ENCODE measurements at places on chromosomes 13 and 19.

- no peak for DNase-seq
Measured at GRCh38 chr13:94204946-94205345, 274.5 kb downstream of the DCT start.

DNA sequence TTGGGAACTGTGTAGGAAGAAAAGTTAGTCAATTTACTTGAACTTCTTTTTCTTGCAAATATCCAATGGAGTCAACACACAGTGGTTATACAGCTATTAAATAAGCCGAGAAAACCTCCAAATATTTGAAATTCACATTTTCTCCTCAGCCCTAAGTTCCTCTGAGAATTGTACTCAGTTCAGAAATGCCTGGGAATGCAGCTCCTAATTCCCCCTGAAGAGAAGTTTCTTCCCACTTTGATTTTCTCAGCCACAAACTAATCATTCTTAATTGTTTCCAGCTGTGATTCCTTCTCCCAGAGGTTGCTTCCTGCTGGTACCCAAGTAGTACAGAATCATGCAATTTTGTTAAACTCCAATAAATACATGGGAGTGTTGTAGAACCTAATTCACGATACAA, 246.1 kb upstream of the MIR17HG start:
- no peak for DNase-seq

- DNase-seq = no peak
Measured at GRCh38 chr19:17104679-17105078, 29.1 kb downstream of the MYO9B start.

- no peak for DNase-seq
Measured at GRCh38 chr19:1658150-1659083, 6.0 kb upstream of the TCF3 start.

GRCh38 chr13:27967736-27968315, 1.3 kb downstream of the CDX2 start:
- no peak for DNase-seq

- no peak for DNase-seq
Measured at GRCh38 chr19:30649934-30650614, 277.9 kb downstream of the ZNF536 start.

DNA sequence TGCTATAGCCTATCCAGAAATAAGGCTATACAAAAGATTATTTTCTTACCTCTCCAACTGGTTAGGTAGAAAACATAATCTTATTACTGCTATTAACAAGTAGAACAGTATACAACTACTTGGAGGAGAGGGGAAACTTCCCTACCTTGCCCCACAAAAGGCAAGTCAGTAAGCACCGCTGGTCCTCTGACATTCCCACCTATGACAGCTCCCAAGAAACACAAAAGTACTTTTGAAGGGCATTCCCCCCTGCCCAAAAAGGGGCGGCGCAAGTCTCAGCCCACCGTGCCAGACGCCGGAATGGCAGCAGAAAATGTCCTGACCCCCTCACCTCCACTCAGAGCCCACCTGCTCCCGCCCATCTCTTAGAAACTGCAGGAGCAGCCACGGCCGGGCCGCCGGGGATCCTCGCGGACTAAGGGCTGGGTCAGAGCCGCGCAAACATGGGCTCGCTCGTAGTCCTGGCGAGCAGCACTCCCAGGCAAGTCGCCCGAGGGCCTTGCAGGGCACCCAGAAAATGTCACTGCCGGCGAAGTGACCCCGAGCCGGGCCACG, 437 bp downstream of the SUCLA2 start:
- no peak for DNase-seq

DNA sequence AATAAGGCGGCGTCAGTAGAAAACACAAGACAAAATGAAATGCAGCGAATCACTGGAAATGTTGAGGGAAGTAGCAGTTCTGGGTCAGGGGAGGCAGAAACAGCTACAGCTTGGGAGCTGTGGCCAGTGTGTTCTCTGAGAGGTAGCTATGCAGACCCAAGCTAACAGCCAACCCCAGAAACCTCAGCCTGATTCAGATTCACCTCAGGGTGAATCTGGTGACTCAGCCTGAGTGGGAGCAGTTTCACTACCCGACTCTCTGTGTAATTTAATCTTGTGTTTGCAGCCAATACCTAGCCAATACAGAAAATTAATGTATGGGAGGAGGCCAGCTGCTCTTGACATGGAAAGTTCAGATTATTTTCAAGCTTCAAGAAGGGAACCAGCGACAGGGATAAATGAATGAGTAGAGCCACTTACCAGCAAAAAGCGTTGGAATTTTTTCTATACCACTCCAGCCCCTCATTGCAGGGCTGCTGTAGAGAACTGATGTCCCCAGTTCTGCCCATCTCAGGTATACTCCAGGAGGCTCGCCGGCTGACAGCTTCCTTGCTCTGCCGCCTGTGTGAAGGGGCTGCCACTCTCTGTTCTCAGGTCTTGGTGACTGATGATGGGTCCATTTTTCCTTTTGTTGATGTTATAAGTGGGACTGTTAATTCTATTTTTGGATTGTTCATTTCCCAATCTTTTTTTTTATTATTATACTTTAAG, 8.9 kb downstream of the IGFL3 start:
- DNase-seq = no peak

- no peak for DNase-seq
Measured at GRCh38 chr13:91313103-91313502, 34.4 kb upstream of the MIR17HG start.

- no peak for DNase-seq
Measured at GRCh38 chr13:74511523-74511922, 377.3 kb upstream of the KLF12 start.

DNA sequence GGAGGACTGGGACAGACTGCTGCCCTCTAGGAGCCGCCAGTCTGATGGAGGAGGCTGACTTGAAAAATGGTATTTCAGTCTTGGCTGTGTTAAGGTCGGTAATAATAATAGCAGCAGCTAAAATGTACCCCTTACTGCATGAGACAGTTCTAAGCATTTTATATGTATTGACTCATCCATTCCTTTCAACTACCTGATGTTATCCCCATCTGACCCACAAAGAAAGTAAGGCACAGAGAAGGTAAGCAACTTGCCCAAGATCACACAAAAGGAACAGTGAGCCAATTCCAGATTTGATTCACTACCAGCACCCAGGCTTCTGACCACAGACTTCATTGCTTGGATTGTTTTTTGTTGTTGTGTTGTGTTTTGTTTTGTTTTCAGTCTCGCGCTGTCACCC, 4.0 kb downstream of the NCAN start:
- no peak for DNase-seq

DNA sequence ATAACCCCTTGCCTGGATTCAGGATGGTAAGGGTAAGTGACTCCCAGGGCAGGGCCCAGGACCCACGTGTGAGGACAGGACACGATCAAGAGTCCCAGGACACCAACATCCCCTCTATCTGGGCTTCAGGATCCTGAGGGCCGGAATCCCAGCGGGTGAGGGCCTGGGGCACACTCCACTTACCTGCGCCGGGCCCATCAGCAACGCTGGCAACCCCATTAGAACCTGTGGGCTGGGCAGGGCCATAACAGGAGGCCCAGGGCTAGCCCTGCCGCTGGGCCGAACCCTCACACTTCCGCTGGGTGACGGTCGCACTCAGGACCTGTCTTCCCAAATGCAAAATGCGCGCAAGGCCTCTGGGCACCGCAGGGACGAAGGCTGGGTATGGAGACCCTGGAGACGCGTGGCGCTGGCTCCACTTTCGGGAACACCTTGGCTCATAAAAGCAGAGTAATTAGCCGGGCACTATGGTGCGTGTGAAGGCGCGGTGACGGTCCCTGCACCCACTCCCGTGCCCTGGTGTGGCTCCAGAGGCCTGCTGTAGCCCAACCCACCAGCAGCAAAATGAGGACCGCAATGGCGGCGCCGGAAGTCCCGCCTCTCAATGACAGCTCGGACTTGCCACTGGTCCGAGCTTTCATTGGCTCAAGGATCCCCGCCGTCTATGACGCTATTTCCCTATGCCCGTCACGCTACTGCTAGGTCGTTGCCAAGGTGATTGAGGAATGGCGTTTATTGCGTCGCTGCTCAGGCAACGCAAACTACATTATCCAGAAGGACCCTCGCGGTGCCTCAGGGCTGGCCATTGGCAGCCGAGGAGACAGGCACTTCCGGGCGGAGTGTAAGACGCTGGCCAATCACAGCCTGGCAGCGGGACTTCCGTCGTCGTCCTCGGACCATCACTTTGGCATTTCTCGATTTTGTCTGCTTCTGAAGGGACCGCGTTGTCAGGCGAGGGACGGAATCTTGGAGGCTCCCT, at the start of gene ZNF132:
Gene ZNF132, minus strand, starts transcription at position 578 of the 979 bp plus-strand sequence. Its CDS starts 332 bp downstream, at position 246.
- DNase-seq = peak; percentile 98

DNA sequence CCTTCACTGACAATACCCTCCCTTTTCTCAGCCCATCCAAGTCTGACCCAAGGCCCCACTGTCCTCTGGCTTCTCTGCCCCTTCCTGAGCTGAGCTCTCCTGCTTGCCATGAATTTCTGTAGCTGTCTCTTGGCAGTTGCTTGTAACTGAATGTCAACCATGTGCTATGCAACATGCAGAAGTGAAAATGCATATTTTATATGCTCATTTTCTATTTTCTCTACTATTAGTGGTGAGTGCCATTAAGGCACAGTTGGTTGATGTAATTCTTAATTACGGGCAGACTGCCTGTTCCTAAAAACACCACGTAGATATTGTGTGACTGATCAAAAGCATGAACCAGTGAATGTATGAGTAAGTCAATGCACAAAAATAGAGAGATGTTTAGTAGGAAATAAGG, 29.6 kb downstream of the TNFSF11 start:
- no peak for DNase-seq

DNA sequence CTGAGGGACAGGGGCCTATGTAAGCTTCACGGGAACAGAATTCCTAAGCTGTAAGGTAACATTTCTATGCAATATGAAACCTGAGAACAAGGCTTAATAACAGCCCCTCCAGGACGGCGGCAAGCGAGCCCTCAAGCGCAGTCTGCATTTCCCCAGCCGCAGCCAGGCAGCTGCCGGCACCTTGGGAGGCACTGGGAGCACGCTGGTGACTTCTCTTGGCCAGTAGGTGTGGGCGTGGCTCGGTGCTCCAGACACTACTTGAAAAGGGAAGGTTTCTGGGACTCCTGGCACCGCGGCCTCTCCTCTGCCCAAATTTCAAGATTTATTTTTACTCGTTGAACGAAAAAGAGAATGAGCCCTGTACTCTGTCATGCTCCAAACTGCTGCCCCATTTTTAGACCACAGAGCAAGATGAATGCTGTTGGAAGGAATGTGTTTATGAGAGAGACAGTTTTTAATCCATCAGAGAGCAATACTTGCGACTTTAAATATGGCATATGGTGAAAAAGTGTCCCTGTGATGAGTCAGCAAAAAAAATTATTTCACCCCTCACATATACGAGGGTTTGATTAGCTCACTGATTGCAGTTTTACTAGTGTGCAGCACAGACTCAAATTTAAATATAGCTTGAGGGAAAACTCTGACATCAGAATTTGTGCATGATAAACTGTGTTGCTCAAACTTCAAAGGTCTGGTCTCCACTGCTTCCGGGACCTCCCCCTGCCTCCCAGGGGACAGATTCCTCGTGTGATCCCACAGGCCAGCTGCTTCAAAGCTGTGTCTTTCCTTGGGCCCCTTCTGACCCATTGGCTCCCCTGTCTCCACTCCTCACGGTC, 81.2 kb downstream of the COL4A2 start:
- no peak for DNase-seq

GRCh38 chr13:82934000-82934399, 948.3 kb downstream of the SLITRK1 start:
- DNase-seq = no peak

GRCh38 chr13:71327266-71327665, 539.7 kb downstream of the DACH1 start:
- DNase-seq = no peak

- DNase-seq = no peak
Measured at GRCh38 chr19:11138601-11139300, 16.8 kb downstream of the SPC24 start.

DNA sequence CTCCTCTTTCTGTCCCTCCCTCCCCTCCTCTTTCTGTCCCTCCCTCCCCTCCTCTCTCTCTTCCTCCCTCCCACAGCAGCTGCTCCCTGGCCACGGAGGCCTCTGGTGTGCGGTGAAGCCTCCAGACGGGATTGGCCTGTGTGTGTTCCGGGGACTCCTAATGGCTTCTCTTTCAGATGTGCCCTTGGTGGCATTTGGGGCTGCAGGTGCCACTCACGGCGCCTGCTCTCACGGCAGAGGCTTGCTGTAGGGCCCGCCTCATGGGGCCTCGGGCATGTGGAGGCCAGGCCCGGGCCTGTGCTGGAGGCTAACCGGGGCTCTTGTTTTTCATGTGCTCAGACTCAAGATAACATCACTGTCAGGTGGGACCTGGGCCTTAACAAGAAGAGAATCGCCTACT, 20.9 kb downstream of the UPF1 start:
- no peak for DNase-seq

DNA sequence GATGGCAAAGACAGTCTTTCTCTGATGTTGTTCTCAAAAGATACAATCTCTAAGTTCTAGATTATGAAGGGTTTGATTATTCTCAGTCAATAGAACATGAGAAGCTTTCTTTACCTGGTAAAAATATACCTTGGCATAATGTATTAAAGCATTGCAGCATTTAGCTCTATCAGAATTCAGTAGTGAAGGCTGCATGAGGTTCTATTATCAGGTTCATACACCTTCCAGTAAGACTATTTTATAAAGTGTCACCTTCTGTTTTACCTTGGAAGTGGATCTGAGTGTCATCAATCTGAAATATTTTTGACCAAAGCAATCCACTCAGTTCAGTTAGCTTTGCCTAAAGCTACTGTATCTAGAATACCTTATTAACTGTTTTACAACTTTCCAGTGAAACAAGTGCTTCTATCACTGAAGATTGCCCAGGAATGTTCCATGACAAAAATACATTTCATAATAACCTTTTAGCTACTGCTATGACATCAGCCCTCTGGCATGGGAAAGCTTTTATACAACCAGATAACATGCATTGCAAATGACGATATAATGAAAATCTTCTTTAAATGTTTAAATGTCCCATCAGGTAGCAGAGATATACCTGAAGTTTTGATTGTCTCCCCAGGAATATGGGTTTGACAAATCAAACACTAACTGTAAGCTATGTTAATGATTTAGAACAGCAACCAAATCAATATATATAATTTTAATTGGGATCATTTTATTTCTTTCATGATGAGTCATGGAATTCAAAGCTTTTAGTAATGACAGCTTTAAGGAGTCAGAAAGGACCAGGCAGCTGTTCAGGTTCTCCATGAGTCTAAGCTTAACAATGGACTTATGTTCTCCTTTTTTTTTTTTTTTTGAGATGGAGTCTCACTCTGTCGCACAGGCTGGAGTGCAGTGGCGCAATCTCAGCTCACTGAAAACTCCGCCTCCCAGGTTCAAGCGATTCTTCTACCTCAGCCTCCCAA, 72.2 kb downstream of the UFM1 start:
- DNase-seq = no peak

- DNase-seq = peak; percentile 33
Measured at GRCh38 chr13:31209172-31209840, 9.5 kb downstream of the B3GLCT start.

GRCh38 chr13:30697996-30698401, 37.3 kb upstream of the ALOX5AP start:
- DNase-seq = no peak

Measured in right renal cortex interstitium (tissue), 3 donors.